ENCODE measurements at places on chromosomes 7 and 10. TPM values are rescaled to one million over a fixed set of nuclear protein-coding genes. Genes with fewer than 3 reads are reported as not detected.

CTAGE15 gene
- total RNA-seq = 1.5 TPM

OR13A1 gene
- not detected for total RNA-seq

NPFFR1 gene
- total RNA-seq = not detected

DNA sequence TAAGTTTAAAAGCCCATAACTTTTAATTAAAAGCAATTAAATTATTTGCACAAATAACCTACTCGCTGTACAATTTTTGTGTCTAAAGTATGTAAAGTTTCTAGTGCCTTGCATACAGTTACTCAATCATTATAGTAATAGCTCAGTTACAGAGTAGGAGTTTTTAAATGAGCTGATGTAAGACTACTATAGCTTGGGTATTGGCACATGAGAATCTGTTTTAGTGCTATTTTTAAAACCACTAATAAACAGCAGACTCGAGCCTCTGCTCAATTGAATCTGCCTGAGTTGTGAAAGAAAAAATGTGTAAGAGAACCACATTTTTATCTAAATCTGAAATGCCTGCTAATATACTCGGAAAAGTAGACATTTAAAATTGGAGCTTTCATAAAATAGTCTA is 31.1 kb downstream of the CTNNA3 start:
- no peak for DNase-seq

- no peak for DNase-seq
Measured at GRCh38 chr7:121876656-121877500, 3.9 kb downstream of the PTPRZ1 start.

DNA sequence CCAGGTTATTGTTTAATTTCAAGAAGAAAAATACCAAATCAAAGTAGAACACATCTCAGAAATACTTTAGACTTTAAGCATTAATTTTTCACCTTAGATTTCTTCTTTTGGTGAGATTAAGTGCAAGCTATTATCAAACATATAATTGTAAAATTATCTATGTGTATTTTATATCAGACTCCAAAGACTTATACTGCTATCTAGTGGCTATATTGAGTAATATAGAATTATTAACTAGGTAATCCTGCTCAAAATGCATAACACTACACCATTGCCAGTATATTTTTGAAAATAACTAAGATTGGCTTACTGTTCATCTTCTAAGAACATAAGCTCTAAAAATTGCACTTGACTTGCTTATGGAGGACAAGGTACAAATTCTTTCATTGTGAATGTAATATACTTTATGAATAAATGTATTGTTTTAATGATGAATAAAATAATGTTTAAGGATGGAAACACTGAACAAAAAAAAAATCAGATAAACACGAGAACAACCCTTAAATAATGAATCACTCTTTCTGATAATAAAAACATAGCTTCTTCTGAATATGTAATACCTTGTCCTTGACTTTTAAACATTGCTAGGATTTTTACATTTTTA is 86.7 kb upstream of the GNAI1 start:
- no peak for DNase-seq

DNA sequence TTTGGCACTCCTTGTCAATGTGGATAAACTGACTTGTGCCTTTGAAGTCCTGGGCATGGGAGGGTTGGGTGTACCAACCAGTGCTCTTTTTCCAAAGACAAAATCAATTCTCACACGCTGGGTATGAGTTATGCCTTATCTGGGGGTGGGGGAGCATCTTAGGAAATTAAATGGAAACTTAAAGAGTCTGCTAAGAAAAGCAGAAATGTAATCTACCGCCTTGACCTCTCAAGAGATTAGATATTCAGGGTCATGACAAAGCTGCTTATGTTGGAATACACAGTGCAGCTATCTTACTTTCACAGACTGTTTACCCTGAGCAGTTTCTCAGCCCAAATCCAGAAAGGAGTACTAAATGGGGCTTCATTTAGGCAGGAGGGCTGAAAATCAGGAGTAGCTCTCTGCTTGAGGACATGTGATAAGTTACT is 2.6 kb downstream of the MEST start:
- DNase-seq = no peak

- no peak for DNase-seq
Measured at GRCh38 chr7:149261316-149261828, 624 bp upstream of the ZNF783 start.

- no peak for DNase-seq
Measured at GRCh38 chr10:78448470-78448869, 414.8 kb downstream of the RPS24 start.

DNA sequence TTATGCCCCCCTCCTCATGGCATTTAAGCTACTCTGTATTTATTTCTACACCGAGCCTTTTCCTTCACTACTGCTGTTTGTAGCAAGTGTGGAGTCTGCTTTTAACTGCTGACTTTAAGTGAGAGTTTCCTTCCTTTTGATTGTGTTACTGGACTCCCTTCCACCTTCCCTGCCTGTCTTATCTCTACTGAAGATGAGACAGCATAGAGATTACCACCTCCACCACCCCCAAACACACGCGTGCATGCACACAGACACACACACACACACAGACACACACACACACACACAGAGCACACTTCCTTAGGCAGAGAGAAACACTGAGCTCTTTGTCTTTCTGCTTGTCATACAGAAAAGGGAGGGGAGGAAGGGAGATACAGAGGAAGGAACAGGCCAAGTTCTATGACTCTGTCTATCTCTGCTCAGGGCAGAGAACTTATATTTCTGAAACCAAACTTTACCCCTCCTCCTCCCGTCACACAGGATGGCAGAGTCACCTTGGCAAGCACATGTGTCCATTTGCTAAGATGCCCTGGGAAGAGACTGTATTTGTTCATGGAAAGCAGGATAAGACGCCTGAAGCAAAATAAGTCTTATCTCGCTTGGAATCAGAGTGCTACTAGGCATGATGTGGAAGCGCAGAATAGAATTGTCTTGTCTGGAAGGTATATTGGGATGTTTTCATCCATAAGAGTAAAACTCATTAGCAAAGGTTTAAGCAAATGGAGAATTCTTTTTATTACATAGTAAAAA is 81.8 kb upstream of the CAV2 start:
- no peak for DNase-seq

DNA sequence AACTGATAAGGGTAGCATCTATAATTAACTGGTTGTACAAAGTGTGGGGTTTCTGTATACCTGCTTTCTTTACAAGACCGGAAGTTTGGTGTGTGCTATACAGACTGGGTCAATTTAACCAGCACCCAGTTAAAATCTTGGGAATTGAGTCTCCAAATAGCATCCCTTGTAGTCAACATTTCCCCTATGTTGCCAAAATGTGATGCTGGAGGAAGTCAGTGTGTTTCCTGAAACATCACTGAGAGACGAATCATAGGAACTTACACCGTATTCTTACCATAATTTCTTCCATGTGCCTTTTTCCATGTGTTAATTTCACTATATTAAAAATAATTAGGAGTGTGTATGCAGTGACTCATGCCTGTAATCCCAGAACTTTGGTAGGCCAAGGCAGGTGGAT is 1.7 kb downstream of the AKR1C4 start:
- no peak for DNase-seq

GRCh38 chr10:61558188-61558587 is 104.5 kb upstream of the CABCOCO1 start:
- no peak for DNase-seq

DNA sequence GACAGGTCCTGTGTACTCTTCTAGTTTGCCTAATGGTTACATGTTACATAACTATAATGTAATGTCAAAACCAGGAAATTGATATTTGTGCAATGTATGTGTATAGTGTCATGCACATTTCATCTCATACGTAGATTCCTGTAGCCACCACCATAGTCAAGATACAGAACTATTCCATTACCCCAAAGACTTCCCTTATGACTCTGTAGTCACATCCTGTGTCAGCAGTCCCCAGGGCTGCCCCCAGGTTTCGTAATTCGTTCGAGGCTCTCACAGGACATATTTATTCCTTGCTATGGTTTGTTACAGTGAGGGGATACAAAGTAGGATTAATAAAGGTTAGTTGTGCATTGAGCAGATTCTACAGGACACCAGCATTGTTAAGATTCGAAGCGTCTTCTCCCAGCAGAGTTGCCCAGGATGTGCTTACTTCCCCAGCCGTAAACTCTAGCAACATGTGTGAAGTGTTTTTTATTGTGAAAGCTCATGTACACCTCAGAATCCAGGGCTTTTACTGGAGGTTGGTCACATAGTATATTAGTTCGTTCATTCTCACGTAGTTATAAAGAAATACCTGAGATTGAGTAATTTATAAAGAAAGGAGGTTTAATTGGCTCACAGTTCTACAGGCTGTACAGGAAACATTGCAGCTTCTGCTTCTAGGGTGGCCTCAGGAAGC is 18.6 kb downstream of the RABGEF1 start:
- DNase-seq = no peak

Measured in activated T-helper 2 cell treated with anti-CD3 and anti-CD28 coated beads, Interferon-gamma antibody, Interleukin-2, Interleukin-4, amounts not matched to agents 10 μg/mL and 5 μg/mL and 100 μg/mL, durations not matched to agents 14 hours and 24 hours and 36 hours (primary cell).